ENCODE measurements at places on chromosomes 11 and 22. TPM values are rescaled to one million over a fixed set of nuclear protein-coding genes. Genes with fewer than 3 reads are reported as not detected.

ADAMTS8 gene
- not detected for total RNA-seq

HDHD5 gene
- 38.5 TPM for total RNA-seq

PTGDR2 gene
- total RNA-seq, result 31.5 TPM

F2 gene
- 0.20 TPM for total RNA-seq

PAX6 gene
- total RNA-seq, result not detected
